Stimulated activated naive CD4-positive, alpha-beta T cell treated with Interleukin-2 at 50 U/mL for 16 hours (primary cell): ENCODE measurements at places on chromosomes 5 and 9.

- no peak for DNase-seq
Observed at GRCh38 chr9:88819476-88819875, 171.8 kb upstream of the S1PR3 start.

DNA sequence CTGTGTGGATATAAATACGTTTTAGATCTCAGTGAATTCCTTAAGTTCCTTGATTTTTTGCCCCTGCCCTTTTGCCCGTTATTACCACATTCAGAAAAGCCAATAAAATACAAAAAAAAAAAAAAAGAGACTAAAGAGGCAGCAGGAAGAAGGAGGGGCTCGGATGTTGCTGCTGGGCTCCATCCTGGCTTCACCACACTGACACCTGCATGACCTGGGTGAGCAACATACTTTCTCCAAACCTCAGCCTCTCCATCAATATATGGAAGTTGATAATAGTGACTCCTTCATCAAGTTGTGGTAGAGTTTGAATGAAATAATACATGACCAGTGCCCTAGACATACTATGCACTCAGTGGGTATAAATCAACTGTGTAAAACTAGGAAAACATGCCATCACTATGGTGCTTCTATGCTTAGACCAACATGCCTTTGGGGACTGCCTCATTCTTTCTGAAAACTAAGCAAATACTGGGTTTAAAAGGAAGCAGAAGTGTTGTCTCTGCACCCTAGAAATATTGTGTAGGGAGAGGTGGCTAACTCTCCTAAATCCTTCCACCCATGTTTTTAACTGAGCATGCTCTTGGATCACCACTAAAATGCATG lies 243.0 kb downstream of the PIK3R1 start:
- DNase-seq, result no peak

DNA sequence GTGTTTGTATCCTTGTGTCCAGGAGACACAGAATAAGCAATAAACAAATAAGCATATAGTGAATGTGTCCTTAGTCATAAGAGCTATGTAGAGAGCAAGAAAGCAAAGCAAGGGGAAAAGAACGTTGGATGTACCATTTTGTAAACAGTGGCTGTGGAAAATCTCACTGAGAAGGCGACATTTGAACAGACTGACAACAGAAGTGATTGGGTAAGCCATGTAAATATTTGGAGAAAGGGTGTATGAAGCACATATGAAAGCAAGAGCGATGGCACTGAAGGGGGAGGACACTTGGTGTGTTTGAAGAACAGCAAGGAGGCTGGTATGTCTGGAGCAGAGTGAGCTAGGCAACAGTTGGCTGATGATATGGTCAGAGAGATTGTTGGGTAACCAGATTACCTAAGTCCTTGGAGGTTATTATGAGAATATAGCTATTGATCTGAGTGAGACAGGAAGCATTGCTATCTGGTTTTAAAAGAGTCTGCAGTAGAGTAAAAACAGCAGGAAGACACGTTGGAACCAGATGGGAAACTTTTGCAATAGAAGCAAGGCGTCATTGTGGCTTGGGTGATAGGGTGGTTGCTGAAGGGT lies 115.5 kb upstream of the IL7R start:
- DNase-seq, result no peak

DNA sequence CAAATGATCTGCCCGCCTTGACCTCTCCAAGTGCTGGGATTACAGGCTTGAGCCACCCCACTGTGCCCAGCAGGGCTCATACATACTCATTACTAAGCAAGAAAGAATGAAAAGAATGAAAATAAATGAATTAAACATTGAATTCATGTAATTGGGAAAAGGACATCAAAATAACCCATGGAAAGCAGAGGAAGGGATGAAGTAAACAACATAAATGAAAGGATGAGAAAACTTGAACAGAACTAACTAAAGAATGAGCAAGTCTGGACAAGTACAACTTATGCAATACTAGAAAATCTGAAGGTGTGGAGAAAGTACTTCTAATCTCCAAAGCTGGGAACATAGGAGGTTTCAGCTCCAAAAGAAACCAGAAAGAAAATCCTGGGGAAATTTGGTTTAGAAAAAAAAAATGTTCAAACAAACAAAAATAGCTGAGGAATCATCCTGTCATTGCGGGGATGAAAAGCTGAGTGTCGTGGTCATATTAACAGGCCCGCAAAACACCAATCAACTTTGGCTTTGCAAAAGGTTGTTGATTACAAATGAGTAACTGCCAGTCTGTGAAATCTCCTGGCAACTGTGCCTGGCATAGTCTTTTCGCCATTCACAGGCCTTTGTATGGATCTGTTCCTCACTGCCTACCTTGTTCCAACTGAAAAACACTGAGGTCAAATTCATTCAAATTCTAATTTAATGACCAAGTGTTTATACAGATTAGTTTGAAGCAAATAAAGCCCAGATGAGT lies 2.3 kb upstream of the AK3 start:
- no peak for DNase-seq

GRCh38 chr5:5140479-5141338 lies 579 bp downstream of the ADAMTS16 start:
- DNase-seq, result no peak

DNA sequence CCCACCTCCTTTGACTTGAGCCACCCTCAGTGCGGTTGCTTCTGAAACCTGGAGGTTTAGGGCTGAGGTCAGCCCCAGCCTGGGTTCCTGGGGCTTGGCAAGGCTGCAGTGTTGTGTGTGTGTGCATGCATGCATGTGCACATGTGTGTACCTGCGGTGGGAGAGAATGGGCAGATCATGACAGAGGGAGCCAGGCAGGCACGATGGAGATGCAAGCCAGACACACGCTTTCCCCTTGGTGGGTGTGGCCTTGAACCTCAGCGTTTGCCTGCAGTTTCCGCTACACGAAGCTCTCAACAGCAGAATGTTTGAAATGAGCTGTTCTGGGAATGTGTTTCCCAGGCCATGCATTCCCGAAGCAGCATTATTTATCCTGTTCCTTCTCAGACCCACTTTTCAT lies 65.9 kb upstream of the RAPGEF1 start:
- DNase-seq, result no peak

GRCh38 chr5:161306351-161306995 lies 240.1 kb downstream of the GABRB2 start:
- DNase-seq, result no peak

- DNase-seq, result no peak
Observed at GRCh38 chr5:95241161-95241560, 43.7 kb downstream of the MCTP1 start.

DNA sequence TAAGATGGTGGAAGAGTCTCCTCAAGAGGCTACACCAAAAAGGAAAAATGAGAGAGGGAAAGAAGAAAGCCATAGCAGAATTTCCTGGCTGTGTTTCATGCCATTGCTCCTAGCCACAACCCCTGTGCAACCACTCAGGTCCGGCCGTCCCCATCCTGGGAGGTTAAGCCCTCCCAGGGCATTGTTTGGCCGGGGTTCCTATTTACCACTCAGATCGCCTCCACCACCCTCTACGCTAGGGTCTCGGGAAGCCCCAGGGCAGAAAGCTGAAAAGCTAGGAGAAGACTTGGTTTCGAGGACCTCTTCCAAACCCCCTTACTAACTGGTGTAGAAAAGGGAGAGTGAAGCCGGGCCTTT lies 715 bp downstream of the RC3H2 start:
- DNase-seq, result peak; percentile 27

DNA sequence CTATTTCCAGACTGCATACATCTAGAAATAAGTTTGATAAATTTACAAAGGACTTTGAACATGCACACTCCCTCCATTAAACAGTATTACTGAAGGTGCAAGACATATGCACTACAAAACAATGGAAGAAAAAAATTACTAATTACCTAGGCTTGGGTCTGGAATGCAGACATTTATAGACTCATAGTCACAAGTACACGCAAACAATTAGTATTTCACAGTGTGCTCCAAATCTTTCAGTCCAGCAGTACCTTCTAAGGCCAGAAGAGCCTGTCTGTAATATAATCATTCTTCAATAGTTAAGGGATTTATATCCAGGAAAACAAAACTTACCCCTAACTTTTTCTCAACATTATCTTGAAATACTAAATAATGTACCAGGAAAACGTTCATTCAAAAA lies 11.2 kb downstream of the RICTOR start:
- no peak for DNase-seq

- DNase-seq, result no peak
Observed at GRCh38 chr9:549455-549997, 292.0 kb upstream of the DMRT1 start.

DNA sequence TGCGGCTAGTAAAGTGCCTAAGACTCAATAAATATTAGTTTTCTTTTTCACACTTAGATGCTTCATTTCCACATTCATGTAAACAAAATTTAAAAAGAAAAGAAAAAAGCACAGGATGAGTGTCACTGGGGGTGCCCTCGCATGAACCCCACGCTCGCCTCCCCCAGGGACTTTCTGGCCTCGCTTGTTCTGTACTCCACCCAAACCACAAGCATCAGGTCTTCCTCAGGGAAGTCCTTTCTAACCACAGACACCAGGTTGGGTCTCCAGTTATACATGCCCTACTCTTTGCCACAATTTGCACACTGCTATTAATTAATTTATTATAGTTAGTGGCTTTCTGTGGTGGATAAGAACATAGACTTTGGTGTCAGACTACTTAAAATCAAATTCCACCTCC lies 92.4 kb downstream of the RORB start:
- no peak for DNase-seq

- DNase-seq, result no peak
Observed at GRCh38 chr5:122286541-122286940, 25.5 kb upstream of the SNCAIP start.

- no peak for DNase-seq
Observed at GRCh38 chr5:159779481-159779880, 136.8 kb upstream of the ADRA1B start.

DNA sequence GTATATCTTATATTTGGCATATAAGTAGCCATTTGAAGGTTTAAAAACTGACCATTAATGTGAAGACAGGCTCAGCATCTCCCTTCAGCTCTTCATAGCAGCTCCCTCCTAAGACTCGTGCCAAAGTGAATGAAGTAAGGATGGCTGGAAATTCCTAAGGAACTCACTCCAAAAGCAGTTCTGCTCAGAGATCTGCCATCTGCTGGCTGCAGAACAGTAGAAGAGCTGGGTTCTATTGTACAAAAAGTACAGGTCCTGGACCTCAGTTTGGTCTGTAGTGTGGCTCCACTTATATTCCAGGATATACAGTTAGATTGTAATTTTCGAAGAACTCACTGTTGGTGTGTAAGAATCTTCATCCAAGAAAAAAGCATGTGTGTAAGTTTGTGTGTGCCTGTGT lies 104.9 kb upstream of the RUSC2 start:
- no peak for DNase-seq

GRCh38 chr9:121286973-121287741 lies 19.2 kb downstream of the GSN start:
- no peak for DNase-seq

GRCh38 chr5:88813805-88814575 lies 69.0 kb downstream of the MEF2C start:
- DNase-seq, result no peak

DNA sequence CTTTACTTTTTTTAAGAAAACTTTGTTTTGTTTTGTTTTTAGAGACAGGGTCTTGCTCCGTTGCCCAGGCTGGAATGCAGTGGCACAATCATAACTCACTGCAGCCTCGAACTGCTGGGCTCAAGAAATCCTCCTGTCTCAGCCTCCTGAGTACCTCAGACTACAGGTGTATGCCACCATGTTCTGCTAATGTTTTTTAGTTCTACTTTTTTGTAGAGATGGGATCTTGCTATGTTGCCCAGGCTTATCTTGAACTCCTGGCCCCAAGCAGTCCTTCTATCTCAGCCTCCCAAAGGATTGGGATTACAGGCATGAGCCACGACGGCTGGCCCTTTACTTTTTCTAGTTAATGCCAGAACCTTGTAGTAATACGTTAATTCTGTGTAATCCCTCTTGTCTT lies 36.0 kb downstream of the IPO11 start:
- no peak for DNase-seq

GRCh38 chr5:150020249-150020648 lies 19.7 kb downstream of the HMGXB3 start:
- DNase-seq, result no peak

DNA sequence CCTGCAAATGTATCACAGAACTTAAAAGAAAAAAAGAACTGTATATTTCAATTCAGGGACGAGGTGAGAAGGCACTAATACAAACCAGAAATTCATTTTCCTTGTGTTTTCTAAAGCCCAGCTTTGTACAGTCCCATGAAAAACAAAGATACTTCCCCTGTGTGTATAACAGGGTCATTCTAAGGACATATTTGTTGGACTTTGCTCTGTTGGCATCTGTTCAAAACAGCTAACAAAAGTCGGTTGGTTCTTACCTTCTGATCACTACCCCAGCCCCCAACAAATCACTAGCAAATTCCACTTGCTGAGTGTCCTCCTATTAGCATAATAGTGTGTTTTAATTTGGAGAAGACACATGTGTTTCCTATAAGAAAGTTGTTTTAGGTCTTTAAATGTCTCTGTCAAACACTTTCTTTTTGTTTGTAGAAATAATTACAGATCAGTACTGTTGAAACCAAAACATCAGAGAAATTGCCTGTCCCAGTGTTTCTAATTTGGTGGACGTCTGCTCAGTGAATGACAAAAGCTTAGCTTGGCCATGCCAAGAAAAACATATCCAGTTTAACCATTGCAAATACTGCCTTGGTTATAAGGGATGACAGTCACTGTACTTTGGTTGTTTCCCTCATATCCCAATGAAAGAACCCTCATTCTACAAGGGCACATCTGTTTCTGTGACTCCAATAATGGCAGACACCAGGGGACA lies 480.5 kb downstream of the EBF1 start:
- no peak for DNase-seq

GRCh38 chr5:79075646-79076426 lies 6.3 kb downstream of the BHMT2 start:
- no peak for DNase-seq

GRCh38 chr5:136808756-136809155 lies 443.4 kb upstream of the TRPC7 start:
- no peak for DNase-seq

DNA sequence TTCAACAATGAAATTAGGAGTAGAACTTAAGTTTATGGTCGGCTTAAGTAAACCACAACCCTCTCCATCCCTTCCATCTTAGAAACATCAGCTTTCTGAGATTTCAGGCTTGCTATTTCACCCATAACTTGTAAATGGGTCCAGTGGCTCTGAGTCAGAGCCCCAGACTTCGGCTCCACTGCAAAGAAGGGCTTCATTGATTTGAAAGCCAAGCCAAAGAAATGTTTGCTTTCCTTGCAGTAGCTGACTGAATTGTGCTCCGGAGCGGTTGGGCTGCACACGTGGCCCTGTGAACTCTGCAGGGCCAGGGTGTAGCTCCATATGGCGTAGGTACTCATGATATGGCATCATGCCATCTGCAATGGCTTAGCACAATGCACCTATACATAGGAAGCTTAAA lies 57.0 kb downstream of the NREP start:
- no peak for DNase-seq
